ENCODE measurements at places on chromosomes 16 and 17.

DNA sequence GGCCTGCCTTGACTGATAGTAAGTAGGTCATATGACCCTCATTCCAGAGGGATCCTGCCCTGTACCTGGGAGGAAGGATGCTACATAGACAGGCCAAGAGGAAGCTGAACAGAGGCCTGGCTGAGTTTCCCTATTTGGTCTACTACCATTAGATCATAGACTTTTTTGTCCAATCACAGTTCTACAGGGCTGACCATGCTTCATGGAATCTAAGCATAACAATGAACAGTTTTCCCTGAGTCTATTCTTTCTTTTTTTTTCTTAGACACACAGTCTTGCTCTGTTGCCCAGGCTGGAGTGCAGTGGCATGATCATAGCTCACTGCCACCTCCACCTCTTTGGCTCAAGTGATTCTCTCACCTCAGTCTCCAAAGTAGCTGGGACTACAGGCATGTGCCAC is 3.9 kb downstream of the GPR179 start:
- no peak for DNase-seq

DNA sequence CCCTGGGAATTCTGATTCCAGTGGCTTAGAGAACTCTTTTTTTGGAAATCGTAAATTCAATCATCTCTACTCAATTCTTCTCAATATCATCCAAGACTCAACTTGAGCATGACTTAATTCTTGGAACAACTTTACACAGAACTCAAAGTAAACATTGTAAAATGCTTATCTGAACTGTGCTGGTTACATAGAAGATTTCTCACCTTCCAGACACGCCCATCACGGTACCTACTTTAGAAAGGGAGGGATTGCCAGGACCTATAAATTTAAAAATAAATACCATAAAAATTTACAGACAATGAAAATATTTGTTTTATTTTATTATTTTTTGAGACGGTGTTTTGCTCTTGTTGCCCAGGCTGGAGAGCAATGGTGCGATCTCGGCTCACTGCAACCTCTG is 26.5 kb downstream of the MAP1LC3B start:
- DNase-seq = no peak

DNA sequence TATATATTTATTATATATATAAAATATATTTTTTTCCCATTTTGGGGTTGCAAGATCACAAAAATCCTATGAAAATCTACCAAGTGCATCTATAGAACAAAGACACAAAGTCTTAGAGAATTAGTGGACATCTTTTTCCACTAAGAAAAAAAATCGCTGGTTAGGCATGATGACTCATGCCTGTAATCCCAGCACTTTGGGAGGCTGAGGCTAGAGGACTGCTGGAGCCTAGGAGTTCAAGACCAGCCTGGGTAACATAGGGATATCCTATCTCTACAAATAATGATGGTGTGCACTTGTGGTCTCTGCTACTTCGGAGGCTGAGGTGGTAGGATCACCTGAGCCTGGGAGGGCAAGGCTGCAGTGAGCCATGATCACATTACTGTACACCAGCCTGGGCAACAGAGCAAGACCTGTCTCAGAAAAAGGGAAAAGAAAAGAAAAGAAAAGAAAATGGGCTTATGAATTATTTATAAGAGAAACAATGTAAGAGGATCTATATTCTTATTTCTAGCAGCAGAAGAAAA is 185.1 kb upstream of the PSMD7 start:
- no peak for DNase-seq

GRCh38 chr17:80476877-80477646 is 655 bp upstream of the NPTX1 start:
- DNase-seq = no peak

DNA sequence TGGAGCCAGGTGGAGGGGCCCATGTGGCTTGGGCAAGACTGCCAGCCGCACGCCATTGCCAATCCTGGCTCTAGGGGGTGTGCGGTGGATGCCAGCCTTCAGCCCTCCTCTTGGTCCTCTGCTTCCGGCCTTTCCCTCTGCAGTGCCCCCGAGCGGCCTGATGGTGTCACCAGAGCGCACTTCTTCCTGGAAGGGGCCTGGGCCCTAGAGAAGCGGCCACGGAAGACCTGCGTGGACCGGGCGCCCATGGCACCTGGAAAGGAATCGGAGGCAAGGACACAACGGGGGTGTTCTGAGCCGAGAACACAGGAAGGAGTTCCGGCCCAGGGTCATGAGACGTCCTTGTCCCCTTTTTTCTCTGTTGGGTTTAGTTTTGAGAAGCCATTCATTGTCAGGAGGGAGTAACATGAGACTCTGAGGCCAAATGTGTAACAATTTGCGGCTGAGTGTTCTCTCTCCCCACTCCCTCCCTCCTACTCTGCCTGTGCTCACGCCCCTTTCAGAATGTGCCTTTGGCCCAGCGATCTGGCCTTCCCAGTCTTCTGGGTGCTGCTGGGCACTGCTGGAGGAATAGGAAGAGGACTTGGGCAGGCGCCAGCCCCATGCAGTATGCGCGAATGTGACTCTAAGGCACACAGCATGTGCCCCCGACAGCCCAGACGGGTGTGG is 92.8 kb downstream of the IRX3 start:
- peak; percentile 74 for DNase-seq

GRCh38 chr17:77291591-77292386 is 151.0 kb downstream of the SEC14L1 start:
- DNase-seq = no peak

DNA sequence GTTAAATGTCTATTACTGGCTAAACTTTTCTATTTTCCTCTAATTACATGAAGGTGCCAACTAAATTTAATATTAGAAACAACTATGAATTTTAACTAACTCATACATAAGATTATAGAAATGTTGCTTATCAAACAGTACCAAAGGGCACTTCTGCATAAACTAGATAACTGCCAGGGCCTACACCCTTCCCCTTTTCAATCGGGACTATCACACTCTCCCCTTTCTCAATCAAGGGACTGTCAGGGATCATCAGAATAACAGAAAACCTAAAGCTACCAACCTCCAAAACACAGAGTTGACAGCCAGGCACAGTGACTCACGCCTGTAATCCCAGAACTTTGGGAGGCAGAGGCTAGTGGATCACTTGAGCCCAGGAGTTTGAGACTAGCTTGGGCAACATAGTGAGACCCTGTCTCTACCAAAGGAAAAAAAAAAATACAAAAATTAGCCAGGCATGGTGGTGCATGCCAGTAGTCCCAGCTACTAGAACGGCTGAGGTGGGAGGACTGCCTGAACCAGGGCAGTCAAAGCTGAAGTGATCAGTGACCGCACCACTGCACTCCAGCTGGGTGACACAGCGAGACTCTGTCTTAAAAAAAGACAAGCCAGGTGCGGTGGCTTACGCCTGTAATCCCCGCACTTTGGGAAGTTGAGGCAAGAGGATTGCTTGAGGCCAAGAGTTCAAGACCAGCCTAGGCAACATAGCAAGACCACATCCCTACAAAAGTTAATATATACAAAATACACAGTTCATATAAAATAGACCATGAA is 3.2 kb upstream of the PHLPP2 start:
- no peak for DNase-seq

Data from left lobe of liver (tissue), 2 donors.